Effector CD4-positive, alpha-beta T cell (primary cell): ENCODE measurements at places on chromosomes 3 and 15.

DNA sequence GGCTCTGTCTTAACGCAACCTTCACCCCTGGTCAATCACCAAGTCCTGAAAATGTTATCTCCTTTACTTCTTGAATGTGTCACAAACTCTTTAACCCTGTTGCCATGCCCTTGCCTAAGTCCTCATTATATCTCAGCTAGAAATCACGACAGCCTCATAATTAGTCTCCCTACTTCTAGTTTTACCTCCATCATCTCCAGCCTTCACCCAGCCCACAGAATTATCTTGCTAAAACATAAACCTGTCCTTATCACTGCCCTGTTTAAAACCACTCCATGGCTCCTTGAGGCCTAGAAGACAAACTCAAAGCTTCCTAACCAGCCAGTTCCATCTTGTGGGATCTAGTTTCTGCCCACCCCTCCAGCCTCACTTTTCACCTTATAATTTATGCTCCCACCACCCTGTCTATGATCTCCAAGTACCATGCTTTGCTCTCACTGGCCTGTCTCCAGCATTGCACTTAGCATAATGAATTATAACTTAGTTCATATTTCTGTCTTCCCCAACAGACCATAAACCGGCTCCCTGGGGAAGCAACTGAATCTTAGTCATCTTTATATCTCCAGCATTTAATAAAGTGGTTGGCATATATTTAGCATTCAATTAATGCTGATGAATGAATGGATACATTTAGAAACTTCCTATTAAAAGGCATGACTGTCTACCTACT is 39.2 kb downstream of the GPR176 start:
- no peak for DNase-seq

- no peak for DNase-seq
Observed at GRCh38 chr3:55013145-55013925, 85.5 kb upstream of the LRTM1 start.

GRCh38 chr15:69647142-69647513 is 194.5 kb downstream of the RPLP1 start:
- no peak for DNase-seq

- DNase-seq, result no peak
Observed at GRCh38 chr15:85475317-85475701, 94.9 kb downstream of the AKAP13 start.

DNA sequence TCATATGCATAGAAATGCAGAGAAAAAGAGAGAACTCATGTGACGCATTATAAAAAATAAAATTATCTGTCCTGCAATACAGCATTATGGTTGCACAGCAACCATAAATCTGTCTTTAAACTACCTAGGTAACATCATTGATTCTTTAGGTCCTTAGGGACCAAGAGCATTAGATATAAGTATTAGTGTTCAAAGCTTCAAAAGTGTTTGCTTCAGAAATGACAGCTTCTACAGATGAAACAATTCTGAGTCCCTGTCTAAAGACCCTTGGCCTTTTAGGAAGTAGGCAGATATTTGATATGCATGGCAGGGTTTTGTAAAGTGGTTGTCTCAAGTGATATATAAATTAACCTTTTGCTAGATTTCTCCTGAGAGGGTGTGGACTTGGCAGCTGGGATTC is 454.2 kb downstream of the GBE1 start:
- no peak for DNase-seq

GRCh38 chr3:72336821-72337479 is 511.3 kb downstream of the SHQ1 start:
- no peak for DNase-seq
